ENCODE measurements at places on chromosomes 11 and 22.

- no peak for DNase-seq
Measured at GRCh38 chr11:104073950-104074705, 37.7 kb downstream of the DDI1 start.

DNA sequence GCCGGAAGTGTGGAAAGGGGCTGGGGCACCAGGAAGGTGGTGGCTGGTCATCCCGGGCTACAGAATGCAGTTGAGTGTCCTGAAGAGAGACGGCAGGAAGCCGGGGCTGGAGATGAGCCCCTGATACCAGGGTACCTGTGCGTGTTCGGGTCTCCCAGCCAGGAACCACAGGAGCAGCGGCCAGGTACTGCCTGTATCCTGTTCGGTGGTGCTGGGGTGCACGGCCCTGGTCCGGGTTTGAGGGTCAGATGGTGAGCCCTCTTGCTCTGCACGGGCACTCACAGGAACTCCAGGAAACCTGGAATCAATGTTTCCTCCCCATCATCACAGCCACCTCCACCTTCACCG, 253.1 kb upstream of the B3GAT1 start:
- DNase-seq: no peak

- DNase-seq: no peak
Measured at GRCh38 chr11:113862435-113862834, 12.9 kb downstream of the USP28 start.

DNA sequence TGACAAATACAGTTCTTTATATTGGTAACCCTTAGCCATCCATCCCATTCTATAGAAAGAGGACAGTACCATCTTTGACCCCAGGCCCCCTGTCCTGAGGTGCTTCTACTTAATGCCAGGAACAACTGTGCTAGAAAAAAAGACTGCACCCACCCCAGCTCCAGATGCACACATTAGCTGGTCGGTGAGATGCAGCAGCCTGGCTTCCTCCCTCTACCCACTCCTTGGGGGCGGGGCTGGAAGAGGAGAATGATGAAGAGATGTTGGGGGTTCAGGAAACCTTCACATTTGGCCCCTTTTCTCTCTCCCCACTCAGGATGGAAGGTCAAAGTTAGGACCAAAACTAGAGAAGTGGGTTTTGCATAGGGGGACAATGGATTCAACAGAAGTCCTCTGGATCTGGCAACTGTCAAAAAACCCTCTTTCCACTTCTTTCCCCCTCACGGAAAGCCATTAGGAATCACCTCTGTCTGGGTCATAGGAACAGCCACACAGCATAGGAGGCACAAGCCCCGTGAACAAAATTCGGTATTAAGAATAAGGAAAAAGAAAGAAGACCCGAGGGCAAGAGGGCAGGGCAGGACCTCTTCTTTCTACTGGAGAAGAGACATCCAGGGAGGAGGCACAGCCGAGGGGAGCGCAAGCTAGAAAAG, 755 bp downstream of the NRIP3 start:
- no peak for DNase-seq

DNA sequence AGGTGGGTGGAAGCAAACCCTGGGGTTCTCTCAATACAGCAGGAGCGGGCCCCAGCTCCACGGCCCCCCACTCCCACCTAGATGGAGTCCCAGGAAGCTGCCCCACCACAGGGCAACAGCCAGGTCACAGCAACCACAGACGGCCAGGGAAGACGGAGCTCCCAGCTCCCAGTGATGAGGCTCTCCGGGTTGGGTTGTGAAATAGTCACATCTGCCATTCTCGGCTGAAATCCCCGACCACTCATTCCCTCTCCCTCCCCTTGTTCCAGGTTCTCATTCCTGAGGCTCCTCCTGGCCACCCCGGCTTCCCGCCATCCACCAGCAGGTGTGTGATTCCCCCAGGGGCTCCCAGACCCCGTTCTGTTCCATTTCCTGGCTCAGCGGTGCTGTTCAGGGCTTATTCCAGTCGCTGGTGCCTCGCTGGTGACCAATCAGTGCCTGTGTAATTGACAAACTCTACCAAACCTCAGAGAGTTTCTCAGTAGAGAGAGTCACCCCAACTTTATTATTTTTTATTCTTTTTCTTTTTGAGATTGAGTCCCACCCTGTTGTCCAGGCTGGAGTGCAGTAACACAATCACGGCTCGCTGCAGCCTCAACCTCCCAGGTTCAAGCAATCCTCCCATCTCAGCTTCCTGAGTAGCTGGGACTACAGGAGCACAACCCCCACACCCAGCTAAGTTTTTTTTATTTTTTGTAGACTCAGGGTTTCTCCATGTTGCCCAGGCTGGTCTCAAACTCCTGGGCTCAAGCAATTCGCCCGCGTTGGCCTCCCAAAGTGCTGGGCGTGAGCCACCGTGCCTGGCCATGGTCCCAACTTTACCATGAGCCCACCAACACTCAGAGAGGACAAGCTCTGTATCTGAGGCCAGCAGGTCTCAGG, 63.2 kb downstream of the SHANK2 start:
- DNase-seq: no peak

GRCh38 chr11:120903686-120904085, 120.2 kb upstream of the TBCEL start:
- DNase-seq: no peak

- DNase-seq: no peak
Measured at GRCh38 chr11:501001-501682, 5.9 kb downstream of the RNH1 start.

DNA sequence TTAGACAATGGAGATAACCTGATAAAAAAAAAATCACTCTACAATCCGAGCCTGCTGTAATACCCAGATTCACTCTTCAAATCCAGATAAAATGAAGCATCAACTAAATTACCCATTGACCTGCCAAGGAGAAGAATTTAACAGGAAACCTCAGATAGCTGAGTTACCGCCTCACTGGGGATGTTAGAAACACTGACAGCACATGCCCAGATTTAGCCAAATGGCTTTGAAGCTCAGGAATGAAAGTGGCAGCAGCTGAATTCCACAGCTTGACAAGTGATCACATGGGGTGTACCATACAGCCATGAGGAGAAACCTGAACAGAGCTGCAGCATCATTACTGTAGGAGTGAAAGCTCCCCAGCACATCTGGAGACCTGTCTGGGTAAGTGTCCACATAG, 807.6 kb downstream of the DLG2 start:
- DNase-seq: no peak

DNA sequence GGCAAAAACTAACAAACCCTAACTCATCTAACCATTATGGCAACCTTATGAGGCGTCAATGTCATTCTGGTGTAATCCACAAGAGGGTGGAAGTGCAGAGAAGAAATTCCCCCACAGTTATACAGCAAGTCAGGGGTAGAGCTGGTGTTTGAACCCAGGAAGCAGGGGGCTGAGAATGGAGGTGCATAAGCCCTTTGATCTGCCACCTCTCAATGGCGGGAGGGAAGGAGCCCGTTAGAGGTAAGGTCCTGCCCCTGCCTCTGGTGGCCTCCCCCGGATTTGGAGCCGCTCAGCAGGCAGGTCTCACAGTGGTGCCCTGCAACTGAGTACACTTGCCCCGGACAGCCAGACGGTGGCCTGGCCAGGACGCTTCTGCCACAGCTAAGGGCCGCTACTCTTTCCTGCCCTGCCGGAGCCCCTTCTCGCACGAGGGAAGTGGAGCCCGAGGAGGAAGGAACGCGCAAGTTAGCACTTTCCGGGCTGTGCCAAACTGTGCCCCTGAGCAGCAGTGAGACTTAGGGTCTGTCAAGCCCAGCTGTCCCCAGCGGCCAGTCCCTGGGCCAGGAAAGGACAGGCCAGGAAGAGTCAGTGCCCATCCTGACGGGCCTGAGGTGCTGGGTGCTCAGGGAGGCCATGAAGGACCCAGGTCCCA, 1.1 kb downstream of the FXYD2 start:
- DNase-seq: no peak

DNA sequence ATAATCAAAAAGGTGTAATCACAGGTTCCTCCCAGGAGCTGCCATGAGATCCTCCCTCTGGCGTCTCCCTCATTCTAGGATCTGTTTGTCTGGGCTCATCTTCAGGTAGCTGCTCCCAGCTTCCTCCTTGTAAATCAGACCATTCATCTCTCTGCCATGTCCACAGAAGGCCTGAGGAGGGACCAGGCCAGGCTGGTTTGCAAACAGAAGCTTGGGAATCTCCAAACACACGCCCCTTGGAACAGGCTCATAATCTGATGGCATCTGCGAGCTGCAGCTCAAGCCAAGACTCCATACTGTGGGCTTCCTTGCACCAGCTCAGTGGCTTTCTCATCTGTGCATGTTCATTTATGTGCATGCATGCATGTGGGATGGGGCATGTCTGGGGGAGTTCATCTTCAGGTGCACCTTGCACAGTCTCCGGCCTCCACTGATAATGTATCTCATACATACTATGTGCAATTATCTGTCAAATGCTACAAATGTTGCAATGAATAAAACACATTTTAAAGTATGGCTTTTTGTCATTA, 134.9 kb downstream of the NXPE2 start:
- no peak for DNase-seq

DNA sequence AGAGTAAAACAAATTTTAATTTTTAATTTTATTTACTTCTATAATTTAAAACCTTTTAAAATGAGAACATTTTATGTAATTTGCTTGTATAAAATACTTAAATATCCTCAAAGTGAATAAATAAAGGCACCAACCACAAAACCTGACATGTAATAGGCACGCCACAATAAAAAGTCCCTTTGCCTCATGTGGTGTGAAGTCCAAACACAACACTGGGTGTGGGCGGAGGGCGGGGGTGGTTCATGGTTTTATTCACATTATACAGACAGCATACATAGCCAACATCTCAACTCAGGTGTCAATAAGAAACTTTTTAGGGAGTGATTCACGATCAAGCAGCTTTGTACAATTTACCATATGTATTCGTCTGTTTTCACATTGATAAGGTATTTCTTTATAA, 107.9 kb downstream of the ANO3 start:
- DNase-seq: no peak

DNA sequence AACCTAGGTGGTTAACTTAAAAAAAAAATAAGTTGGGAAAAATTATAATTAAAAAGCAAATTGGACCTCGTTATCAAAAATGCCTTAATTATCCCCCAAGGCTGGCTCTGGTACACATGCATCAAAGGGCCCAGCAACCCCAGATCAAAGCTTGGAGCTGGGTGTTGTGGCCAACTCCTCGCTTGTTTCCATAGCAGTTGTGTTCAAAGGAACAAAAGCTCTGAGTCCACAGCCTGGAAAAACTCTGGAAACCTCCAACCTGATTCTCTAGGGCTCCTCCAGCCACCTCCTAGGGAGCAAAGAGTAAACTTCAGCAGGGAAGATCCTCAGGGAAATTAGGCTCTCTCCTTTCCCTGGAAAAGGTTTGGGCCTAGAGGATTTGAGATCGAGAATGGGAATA, 149.4 kb downstream of the NXPE2 start:
- DNase-seq: no peak

DNA sequence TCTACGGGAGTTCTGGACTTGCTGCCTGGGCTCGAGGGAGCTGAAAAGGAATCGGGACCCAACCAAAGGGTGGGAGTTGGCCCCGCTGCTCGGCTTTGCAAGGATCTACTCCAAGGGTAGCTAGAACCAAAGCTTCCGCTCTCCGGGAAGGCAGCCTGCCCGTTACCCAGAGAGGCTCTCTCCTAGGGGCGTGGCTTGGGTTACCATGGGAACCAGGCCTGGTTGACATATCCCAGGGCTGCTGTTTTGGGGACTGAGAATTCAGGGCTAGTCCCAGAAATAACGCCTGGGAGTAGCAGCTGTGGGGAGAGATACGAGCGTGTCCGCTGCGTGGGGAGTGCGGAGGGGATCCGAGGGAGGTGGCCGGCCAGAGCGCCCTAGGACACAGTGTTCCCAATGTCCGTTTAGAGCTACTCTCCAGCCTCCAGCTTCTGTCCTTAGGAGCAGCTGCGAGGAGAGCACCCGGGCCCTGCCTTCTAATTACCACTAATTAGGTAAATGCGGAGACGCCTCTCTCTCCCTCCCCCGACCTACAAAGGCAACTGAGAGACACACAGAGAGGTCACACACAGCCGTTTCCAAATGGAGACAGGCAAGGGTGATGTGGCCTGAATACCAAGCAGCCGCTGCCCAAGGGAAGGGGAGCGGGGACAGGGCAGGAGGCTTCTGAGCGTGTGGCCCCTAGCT, 141.6 kb upstream of the CADM1 start:
- DNase-seq: no peak

DNA sequence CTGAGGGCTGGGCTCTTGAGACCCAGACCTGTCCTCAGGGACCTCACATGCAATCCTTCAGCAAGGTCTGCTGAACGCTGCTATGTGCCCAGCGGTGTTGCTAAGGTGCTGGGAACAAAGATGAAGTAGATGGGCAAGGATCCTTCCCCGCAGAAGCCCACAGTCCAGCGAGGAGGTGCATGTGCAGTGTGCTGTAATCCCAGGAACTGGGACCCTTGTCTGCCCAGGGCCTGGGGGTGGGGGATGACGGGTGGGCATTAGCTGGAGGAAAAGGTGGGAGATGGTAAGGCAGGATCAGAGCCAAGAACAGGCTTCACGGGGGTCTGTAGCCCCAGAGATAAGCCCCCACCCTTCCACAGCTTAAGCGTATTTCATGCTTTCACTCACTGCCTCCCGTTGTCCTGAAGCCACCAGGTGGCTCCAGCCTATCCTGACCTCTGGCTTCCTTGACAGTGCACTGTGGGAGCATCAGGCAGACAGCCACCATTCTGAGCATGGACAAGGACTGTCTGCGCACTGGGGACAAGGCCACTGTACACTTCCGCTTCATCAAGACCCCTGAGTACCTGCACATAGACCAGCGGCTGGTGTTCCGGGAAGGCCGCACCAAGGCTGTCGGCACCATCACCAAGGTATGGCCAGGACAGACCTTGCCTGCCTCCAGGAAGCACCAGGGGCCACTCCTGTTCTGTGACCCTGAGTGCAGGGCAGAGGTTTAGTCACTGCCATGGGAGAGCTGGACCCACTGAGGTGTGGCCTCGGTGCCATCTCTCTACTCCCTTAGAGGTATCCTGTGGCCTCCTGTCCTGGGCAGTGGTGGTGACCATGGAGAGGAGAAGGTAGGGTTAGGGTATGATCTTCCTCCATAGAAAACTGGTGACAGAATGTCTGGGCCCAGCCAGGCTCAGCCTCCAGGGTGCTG, 22.0 kb downstream of the GTPBP1 start:
- DNase-seq: no peak

- DNase-seq: no peak
Measured at GRCh38 chr11:125945011-125945796, 640 bp upstream of the VSIG10L2 start.

- no peak for DNase-seq
Measured at GRCh38 chr22:48237466-48238283, 1475.2 kb downstream of the TBC1D22A start.

DNA sequence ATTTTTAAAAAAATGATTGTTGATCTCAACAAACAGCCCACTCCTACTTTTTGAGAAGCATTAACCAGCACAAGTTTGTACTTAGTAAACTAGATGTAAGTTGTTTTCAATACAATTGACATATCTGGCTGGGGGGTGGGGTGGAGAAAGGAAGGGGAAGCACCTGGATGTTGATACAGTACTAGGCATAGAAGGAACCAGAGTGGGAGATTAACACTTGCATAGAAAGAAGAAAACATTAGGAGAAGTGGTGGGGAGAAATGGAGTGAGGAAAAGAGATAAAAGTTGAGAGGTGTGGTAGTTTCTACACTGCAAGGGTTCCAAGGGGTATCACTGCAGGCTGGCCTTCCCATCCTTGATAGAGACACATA, 10.6 kb upstream of the GAB2 start:
- DNase-seq: no peak

- DNase-seq: no peak
Measured at GRCh38 chr11:117289795-117290194, 1.4 kb upstream of the BACE1-AS start.
